Activated gamma-delta T cell treated with Interleukin-2 at 50 U/mL for 16 hours (primary cell): ENCODE measurements at places on chromosomes 1 and 21.

- no peak for DNase-seq
Observed at GRCh38 chr1:148353461-148354283, 129.4 kb downstream of the PPIAL4G start.

- no peak for DNase-seq
Observed at GRCh38 chr1:145827966-145828365, 4.0 kb downstream of the POLR3C start.

DNA sequence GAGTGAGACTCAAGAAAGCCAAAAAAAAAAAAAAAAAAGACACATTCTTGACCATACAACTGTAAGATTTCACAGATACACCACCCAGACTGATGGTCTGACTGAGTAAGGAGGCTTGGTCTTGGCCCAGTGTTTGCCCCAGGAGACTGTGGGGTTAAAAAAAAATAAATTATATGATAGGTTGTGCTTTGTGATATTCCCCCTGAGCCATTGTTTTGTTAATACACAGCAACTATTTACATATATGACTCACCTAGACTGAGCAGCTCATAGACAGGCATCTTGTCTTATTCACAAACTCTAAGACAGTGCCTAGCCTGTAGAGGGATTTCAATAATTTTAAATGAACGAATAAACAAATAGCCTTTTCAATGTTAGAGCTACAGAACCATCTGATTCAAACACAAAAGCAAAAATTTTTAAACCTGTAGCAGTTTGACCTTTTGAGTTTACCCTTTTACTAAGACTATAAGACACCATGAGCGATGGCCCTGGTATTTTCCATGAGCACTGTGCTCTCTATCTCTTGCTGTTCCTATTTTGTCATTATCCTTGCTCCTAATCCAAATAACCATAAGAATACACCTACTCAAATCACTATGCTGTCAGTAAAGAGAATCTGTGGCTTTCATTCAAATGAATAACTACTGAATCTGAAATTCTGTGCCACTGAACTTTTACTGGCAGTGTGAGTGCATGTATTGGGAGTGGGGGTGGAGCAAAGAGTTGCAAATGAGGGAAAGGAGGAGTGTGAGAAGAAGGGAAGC lies 199.4 kb upstream of the PTBP2 start:
- DNase-seq = no peak

GRCh38 chr1:10401281-10401680 lies 2.4 kb downstream of the PGD start:
- no peak for DNase-seq

DNA sequence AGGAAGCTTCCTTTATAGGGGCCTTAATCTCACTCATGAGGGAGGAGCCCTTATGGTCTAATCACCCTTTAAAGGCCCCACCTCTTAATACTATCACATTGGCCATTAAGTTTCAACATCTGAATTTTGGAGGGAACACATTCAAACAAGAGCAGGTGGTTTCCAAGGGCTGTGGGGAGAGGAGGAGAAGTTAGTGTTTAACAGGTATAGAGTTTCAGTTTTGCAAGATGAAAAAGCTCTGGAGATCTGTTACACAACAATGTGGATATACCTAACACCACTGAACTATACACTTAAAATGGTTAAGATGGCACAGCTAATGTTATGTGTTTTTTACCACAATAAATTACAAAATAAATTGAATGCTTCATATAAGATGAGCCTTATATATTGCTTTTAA lies 113.4 kb upstream of the DNAH14 start:
- DNase-seq = no peak

DNA sequence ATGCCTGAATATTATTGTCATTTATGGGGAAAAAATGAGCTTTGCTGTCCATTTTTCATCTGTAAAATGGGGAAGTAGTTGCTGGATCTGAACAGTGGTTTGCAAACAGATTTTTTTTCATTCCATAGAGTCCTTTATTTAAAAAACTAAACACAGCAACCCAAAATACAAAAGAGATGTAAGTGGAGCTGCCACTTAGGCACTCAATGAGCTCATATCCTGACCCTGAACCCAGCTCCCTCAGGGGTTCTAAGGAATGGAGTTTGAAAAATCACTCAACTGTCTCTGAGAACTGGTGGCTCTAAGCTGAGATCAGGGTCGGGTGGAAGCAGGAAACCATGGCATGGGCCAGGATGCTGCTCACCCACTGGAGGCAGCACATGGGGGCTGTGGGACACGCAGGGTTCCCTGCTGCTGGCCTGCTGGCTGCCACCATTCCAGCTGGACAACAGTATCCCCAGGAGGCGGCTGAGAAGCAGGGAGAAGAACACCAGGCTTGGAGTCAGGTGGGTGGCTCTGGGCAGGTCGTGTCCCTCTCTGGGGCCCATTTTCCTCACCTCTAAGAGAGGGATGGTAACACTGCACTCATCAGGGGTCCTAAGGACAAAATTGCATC lies 9.6 kb upstream of the ECE1 start:
- DNase-seq = no peak

DNA sequence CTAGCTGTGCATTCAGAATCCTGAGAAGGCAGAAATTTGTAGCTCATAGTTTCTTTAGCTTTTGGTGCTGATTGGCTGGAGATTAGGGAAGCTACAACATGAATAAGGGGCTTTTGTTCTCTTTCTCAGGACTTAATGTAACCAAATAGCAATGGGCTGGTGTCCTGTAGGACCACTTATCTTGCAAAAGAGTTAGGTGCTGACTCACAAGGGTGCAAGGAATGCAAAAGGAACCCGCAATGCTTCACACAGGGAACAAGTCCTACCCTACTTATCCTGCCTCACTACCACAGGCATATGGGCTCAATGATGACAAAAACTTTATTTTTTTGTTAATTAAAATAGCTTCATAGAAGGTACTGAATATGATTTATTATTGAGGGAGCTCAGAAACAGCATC lies 541.5 kb downstream of the AMY1C start:
- no peak for DNase-seq

GRCh38 chr1:33098371-33098770 lies 17.4 kb downstream of the AZIN2 start:
- DNase-seq = no peak

DNA sequence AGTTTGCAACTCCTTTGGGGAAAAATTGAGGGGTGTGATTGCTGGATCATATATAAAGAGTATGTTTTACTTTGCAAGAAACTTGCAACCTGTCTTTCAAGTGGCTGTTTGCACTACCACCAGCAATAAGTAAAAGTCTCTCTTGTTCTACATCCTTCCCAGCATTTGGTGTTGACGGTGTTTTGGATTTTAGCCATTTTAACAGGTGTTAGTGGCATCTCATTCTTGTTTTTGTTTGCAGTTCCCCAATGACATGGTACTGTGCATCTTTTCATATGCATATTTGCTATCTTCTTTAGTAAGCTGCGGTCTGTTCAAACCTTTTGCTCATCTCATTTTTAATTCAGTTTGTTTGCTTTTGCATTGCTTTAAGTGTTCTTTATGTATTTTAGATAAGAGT lies 535.5 kb downstream of the LRRIQ3 start:
- DNase-seq = no peak

DNA sequence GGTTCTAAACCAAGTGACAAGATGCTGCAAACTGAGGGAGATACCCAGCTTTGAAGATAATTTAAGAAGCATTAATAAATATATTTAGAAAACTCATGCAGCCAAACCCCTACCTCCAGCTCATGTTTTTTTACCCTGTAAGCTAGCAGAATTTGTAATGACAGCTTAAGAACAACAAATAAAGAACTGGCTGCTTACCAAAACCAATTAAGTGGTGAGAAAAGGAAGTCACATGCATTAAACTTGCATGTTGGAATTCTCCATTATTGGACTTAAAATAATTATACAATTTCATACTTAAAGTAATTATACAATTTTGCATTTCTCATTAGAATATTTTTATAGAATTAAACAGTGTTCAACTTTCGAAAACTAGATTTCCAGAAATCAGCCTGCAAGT lies 75.6 kb upstream of the CNIH3 start:
- DNase-seq = no peak

DNA sequence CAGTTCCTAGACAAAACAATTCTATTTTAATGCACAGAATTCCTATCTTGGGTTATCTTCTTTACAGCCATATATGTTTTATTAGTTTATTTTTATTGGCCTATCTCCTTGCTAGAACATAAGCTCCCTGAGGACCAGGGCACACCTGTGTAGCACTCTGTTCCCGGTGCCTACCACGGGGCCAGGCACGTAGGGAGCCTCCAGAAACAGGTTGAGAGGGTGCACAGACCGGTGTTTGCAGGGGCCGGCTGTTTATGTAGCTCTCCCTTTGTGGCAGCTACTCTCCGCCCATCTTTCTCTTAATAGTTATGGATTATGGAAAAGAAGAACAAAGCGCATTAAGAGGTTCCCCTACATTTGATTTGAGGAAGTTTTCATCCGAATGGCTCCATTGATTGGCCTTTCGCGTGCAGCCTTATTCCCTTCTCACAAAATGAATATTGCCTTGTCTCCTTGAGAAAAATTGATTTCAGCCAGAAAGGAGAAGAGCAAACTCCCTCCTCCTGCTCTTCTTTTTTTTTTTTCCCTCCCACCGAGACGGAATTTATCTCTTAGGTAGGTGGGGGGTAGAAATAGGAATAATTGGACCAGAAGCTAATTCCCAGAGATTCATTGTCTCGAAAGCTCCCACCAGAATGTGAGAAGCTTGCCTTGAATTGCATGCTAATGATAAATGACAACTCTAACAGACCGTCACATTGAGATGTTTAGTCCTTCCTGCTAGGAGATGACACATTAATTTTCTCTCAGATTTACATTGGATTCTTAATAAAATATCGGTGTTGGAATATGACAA lies 447.4 kb downstream of the CAMTA1 start:
- DNase-seq = no peak

GRCh38 chr1:26788515-26788785 lies 700 bp downstream of the PIGV start:
- DNase-seq = no peak

- DNase-seq = no peak
Observed at GRCh38 chr21:33968080-33968994, 52.7 kb upstream of the ATP5PO start.

- DNase-seq = no peak
Observed at GRCh38 chr1:219143735-219144134, 29.9 kb upstream of the LYPLAL1 start.

- no peak for DNase-seq
Observed at GRCh38 chr21:42174173-42174572, 44.8 kb upstream of the ABCG1 start.

- DNase-seq = no peak
Observed at GRCh38 chr1:119834990-119835389, 23.7 kb upstream of the REG4 start.
